ENCODE measurements at places on chromosomes 4 and X.

- DNase-seq, result no peak
Measured at GRCh38 chrX:116339407-116339806, 97.0 kb upstream of the SLC6A14 start.

- no peak for DNase-seq
Measured at GRCh38 chr4:73376251-73376650, 27.8 kb upstream of the ALB start.

- DNase-seq, result no peak
Measured at GRCh38 chr4:18381186-18381585, 359.6 kb upstream of the LCORL start.

DNA sequence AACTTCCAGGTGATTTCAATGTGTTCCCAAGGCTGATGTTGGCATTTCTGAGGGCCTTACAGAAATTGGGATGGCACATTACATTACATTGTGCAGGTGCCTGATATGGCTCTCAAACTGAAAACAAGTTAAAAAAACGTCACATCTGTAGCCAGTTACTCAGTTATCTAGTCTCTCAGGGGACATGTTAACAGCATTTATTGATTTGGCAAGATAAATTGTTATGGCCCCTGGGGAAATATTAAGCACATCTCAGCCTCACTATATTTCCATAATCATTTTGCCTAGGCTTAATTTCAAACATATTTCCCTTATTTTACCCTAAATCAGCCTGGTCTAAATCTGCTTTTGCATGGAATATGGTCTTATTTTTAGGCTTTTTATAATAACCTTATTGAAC is 290.0 kb downstream of the IL15 start:
- no peak for DNase-seq

DNA sequence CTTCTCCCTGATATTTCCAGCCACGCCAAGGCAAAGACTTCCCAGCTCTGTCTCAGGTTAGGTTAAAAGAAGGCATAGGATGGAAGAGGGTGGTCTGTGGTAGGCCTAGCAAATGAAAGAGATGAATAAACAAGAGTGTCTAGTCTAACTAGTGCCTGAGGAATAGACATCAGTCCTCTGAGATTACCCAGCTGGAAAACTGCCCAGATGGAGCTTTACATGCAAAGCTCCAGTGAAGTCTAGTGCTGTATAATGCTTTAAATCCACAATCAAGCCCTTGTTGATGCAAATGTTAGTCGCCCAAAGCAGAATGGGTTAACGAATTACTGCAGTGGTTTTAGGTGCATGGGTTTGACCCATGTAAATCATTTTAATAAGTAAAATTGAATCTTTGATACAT is 24.8 kb upstream of the GUCY1B1 start:
- no peak for DNase-seq

- DNase-seq, result no peak
Measured at GRCh38 chr4:74005528-74005927, 7.1 kb upstream of the CXCL5 start.

GRCh38 chr4:76696109-76696508 is 201.8 kb downstream of the SOWAHB start:
- no peak for DNase-seq

DNA sequence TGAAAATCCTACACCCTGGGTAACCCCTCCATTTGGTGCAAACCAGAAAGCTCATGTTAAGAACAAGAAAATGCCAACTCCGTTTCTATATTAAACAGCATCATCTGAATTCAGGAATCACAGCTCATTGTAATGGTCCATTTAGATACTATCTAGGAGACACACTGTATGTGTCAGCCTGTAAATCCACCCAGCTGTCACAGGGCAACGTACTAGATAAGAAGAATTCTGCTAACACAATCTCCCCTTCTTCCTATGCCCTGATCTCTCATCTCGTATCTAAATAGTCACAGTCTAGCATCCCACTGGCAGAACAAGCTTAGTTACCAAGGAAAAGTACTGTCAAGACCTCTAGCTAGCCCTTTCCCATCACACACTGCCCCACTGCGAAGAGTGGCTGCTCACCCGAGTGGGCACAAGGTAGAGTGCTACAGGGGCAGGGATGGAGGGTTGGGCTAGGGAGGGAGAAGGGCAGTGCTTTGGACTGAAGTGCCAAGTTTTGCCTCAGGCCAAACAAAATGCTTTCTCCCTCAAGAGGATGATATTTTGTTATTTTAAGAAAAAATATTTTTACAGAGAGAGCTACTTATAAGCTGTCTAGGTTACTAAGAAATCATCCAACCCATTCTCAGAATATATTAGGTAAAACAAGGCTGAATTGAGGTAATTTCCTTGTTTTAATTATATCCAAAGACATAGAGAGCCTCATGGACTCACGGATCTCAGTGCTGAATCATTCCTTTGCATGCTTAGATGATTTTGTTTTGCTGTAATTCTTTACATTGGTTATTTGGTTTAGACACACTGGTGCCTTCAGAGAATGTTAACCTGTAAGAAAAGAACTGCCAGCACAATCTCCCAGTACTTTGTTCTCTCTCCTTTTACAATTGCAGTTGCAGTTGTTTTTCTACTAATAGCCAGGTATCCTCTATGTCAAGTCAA is 196.6 kb downstream of the PRDM5 start:
- no peak for DNase-seq

DNA sequence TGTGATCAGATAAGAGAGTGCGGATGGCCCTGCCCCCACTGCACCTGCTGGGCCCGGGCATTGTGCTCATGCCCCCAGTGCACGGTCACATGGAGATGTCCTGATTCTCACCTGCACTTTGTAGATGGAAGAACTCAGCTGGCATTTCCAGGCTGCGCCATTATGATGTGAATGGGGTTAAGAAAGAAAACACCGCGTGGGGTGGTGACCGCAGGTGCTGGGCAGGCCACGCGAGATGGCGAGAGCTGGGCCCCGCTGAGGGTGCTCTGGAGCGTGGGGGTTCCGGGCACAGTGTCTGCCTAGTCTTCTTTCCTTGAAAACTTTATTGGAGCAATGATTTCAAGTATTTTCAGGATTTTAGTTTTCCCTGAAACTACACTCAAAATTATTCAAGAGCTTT is 17.8 kb upstream of the HGFAC start:
- no peak for DNase-seq

GRCh38 chr4:38673130-38673978 is 9.4 kb downstream of the KLF3 start:
- DNase-seq, result no peak

GRCh38 chrX:17632942-17633341 is 104.4 kb upstream of the SCML1 start:
- DNase-seq, result no peak

GRCh38 chr4:71009890-71010588 is 16.6 kb downstream of the DCK start:
- no peak for DNase-seq

DNA sequence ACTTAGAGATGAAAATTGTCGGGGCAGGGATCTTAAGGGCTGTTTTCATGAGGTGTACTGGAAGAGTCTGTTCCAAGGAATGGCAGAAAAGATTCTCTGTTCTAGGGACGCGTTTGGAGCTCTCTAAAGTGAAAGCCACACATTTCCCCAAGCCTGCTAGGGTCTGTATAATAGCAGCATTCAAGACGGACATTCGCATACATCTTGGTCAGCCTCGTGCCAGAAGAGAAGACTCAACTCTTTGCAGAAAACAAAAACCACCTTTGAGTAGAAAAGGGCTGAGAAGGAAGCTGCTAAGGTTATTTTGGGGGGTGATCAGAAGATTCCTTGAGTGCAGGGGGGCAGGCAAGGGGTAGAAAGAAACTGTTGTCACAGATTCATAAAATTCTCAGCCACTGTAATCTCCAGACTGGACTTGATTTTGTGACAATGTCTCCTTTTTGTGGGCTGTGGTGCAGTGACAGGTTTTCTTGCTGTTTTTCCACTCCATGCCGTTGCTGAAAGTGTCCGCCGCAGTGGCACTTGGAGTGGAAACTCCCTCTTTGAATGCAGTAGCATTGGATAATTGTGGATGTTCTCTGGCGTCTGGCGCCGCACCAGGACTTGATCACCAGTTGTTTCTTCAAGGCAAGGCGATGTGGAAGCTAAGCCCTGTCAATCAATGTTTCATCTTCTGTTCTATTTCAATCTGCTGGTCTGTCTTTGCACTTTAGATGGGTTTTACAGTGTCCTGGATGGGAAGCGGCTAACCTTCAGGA is 2.9 kb downstream of the GYG2 start:
- no peak for DNase-seq

DNA sequence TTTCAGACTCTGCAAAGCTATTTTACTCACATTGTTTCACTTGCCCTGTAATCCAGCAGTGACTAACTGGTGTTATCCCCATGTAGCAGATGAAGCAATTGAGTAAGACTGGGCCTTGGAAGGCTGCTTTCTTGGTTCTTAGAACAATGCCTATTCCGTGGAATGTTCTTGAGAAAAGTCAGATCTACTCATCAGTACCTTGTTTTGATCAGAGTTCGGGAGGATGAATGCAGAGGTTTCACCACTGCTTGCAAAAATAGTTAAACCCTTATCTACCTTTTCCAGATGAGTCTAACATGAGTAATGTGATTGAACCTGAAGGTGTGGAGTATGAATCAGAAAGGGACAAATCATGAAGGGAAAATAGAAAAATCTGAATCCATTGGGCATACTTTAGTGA is 1.8 kb downstream of the MAOB start:
- no peak for DNase-seq

DNA sequence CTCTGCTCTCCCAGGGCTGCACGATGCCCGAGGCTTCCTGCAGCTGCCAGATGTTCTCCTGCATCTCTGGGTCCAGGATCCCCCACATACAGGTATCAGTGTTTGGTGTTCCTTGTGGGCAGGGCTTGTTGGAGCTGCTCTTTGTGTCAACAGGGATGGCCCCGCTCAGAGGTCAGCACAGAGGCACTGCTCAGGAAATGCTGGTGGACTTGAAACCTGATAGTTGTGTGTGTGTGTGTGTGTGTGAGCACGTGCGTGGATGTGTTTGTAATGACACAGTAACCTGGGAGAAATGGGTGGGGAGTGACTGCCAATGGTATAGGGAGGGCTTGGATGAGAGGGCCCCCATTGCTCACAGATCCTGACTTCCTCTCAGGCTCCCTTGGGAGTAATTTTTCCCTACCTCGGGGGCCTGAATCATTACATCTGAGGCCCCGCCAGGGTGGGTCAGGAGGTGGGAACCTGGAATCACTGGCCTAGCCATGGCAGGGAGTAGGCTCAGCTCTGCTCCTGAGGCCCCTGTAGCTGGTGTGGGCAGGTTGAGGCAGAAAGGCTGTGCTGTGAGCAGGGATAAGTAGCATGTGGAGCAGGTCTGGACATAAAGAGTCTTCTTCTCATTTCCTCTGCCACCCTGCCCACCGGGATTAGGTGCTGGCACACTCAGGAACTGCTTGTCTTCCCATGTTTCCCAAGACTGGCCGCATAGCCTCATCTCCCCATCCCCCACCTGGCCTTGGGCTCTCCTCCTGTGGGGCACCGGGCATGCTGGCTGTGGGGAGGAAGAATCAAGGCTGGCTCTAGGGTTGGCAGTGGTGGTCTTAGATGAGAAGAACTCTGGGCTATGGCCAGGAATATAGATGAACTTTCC is 2.5 kb upstream of the EFNB1 start:
- no peak for DNase-seq

DNA sequence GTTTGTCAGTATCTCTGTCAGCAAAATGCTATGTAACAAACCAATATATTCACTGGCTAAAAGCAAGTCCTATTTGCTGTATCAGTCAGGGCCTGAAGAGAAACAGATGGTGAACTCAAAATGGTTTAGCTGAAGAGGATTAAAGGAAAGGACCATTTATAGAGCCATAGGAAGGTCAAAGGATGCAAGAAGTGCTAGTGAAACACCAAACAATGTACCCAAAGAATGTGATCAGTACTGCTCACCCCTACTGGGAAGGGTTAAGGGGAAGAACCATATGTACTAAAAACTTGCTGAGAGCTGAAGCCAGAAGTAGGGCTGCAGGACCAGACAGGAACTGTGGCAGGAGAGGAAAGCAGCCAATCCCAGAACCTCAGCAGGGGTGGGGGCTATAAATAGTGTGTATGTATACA is 479.3 kb downstream of the INPP4B start:
- no peak for DNase-seq

DNA sequence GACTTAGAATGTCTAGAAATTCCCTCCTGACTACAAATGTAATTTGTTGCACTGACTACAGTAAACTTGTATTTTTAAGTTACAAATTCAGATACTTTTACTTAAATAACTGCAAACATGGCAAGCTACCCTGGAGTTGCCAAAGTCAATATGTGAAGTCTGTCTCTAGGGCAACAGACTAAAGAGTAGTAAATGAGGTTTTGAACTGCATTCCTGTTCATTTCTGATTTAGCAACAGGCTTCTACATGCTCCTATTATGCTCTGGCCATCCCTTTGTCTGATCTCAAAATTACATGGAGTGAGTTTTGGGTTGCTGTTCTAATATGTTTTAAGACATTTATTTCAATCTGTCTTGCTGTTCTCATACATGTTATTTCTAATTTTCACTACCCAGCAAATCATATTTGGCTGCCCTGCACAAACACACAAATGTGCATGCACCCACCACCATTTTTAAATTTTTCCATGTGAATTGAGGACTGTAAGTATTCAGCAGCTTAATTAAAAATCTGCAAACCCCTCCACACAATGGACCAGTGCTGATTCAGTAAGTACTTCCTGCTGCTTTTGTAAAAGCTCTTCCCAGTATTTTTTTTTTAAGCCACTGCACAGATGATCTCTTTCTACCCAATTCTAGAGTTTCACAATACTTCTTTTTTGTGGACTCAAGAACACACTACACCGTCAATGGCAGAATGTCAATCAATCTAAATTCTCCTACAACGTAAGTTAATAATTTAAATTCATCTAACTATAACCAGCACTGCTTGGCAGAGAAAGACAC is 26.7 kb downstream of the SH3RF1 start:
- no peak for DNase-seq

GRCh38 chrX:54180403-54180802 is 2.7 kb downstream of the FAM120C start:
- DNase-seq, result no peak

GRCh38 chrX:134074151-134074550 is 88.8 kb upstream of the GPC3 start:
- no peak for DNase-seq

- DNase-seq, result no peak
Measured at GRCh38 chr4:73729534-73730165, 10.7 kb upstream of the CXCL8 start.

All from activated CD4-positive, alpha-beta T cell treated with anti-CD3 and anti-CD28 coated beads, Interleukin-2, amount 50 U/mL, for 24 hours (primary cell).